ENCODE measurements at places on chromosomes 3 and 15.

- DNase-seq: no peak
- H3K36me3 ChIP-seq: no peaks in the 10 kb centered on the region
- H3K4me3 ChIP-seq: no peak overlapping the region
- H3K27me3 ChIP-seq: peaks cover 25% of the 10 kb centered on the region
These were observed 14.6 kb upstream of the GRIP2 start for GRCh38 chr3:14554715-14555114.

DNA sequence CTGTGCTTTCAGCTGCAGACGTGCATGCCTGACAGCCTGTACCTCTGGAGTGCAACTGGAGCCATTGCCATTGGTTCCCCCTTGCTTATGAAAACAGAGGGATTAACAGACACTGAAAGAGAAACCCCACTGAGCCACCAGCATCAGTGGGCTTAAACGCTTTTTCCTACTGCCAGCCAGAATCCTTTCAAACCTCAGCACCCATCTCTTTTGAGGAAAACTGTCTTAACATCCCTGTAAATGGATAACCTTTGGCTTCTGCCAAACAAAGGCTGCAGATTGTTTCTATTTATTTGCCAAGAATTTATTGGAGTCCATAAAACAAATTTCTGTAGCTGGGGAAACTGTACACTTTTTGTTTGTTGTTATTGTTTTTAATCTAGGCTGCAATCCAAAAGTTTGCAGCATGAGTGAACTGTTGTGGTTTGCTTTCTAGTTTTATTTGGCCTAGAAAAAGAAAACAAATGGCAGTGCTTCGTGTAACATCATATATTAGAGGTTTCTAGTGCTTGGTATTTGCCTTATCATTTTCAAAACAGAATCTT lies 369.2 kb upstream of the IL12A start:
- no peak overlapping the region for H3K27ac ChIP-seq
- no peak overlapping the region for H3K4me3 ChIP-seq
- no peaks in the 10 kb centered on the region for H3K4me1 ChIP-seq
- H3K36me3 ChIP-seq: no peaks in the 10 kb centered on the region
- H3K27me3 ChIP-seq: no peaks in the 10 kb centered on the region

- no peaks in the 10 kb centered on the region for H3K27me3 ChIP-seq
- peak overlapping the region; percentile 19 for H3K27ac ChIP-seq
- DNase-seq: no peak
- H3K4me1 ChIP-seq: peaks cover 15% of the 10 kb centered on the region
- H3K4me3 ChIP-seq: no peak overlapping the region
These were observed 5.8 kb downstream of the RCCD1 start for GRCh38 chr15:90960298-90961091.

- H3K36me3 ChIP-seq: no peaks in the 10 kb centered on the region
- H3K27ac ChIP-seq: no peak overlapping the region
- no peak overlapping the region for H3K4me3 ChIP-seq
- H3K27me3 ChIP-seq: peaks cover 7% of the 10 kb centered on the region
- peaks cover 6% of the 10 kb centered on the region for H3K4me1 ChIP-seq
These were observed 40.0 kb upstream of the TMCC1 start for GRCh38 chr3:129933471-129933870.

GRCh38 chr3:97815149-97815917 lies 6.5 kb upstream of the CRYBG3 start:
- H3K27ac ChIP-seq: peak overlapping the region; percentile 62
- H3K4me1 ChIP-seq: peaks cover 15% of the 10 kb centered on the region
- peak; percentile 84 for DNase-seq
- no peaks in the 10 kb centered on the region for H3K36me3 ChIP-seq
- H3K4me3 ChIP-seq: peak overlapping the region; percentile 17

DNA sequence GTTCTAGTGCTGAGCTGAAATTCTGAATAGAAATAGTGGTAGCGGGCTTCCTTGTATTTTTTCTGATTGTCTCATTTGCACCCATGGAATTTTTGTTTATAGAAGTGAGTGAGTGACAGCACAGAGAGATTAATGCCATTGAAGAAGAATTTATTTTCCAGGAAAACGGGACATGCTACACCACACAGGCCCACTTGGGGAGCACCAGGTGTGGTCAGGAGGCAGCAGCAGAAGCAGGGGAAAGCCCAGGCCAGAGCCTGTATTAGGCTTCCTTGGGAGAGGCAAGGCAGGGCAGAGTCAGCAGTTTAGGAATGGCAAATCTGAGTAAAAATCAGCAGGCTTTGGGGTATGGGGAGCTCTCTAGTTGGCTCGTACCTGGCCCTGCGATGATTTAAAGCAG lies 88.4 kb upstream of the ATP11B start:
- no peak overlapping the region for H3K27ac ChIP-seq
- no peaks in the 10 kb centered on the region for H3K4me1 ChIP-seq
- peaks cover 42% of the 10 kb centered on the region for H3K27me3 ChIP-seq

DNA sequence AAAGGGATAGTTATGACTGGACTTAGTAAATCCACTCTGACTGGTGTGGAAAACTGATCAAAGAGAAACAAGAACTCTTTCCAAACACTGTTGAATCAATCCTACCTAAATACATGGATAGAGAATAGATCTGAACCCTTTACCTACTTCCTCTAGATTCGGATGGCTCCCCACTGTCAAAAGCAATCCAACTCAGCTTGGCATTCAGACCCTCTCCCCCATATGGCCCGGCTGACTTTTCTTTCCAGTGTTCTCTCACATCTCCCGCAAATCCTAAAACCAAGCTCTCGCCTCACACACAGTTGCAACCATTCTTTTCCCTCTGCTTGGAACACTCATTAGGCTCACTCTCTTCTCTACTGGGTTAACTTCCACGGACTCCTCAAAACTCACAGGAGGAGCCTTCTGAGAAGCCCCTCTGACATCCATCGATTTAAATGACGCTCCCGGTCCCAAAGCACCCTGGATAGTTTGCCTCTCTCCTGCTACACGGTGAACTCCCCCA lies 639 bp downstream of the SPICE1 start:
- H3K27me3 ChIP-seq: peaks cover 26% of the 10 kb centered on the region
- no peak for DNase-seq
- H3K4me3 ChIP-seq: no peak overlapping the region

- no peak overlapping the region for H3K27ac ChIP-seq
- no peak for DNase-seq
- H3K4me1 ChIP-seq: no peaks in the 10 kb centered on the region
- no peaks in the 10 kb centered on the region for H3K27me3 ChIP-seq
- no peak overlapping the region for H3K4me3 ChIP-seq
These were observed 486.9 kb upstream of the ADAMTS9 start for GRCh38 chr3:65174713-65175112.

- H3K27me3 ChIP-seq: no peaks in the 10 kb centered on the region
- no peaks in the 10 kb centered on the region for H3K36me3 ChIP-seq
- H3K4me3 ChIP-seq: peak overlapping the region; percentile 72
- peak; percentile 77 for DNase-seq
These were observed 25.9 kb upstream of the UBE2Q2 start for GRCh38 chr15:75817138-75817935.

GRCh38 chr3:128495435-128495970 lies 2.5 kb upstream of the GATA2 start:
- no peak for DNase-seq
- peaks cover 68% of the 10 kb centered on the region for H3K27me3 ChIP-seq
- no peaks in the 10 kb centered on the region for H3K36me3 ChIP-seq
- H3K4me3 ChIP-seq: peak overlapping the region; percentile 4

DNA sequence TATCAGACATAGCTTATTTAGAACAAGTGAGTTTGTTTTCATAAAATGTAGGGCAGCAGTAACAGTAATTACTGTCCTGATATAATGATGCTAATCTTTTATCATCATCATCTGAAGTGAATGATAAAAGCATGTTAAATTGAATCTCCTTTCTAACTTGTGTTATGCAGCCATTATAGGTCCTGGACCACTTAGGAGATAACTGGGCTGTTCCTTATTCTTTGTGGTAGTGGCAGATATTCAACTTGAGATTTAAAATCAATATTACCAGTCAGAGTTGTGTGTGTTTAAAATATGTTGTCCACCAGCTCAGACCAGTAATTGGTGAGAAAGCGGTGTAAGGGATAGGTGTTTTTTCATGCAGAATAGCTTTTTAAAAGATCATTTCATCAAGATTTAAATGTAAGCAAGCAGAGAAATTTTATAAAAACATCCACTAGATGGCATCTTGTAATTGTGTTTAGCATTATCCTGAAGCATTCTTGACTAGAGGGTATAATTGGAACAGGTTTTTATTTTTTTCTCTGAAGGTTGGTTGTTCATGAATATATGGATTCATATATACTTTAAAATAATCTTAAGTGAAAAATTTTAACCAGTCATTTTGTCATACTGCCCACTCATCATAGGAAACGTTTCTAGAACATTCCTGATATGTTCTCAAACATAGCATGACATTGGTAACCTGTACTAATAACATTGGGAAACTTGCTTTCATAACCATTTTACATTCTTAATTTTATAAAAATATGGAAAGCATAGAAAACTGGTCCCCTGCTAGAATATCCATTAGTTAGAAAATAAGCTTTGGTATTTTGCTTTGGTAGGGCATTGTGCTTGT lies 153.9 kb downstream of the BBX start:
- no peaks in the 10 kb centered on the region for H3K27me3 ChIP-seq
- H3K4me1 ChIP-seq: peaks cover 19% of the 10 kb centered on the region
- peaks cover 2% of the 10 kb centered on the region for H3K36me3 ChIP-seq
- DNase-seq: no peak
- H3K27ac ChIP-seq: no peak overlapping the region

GRCh38 chr15:66851311-66852063 lies 149.5 kb downstream of the SMAD6 start:
- H3K27me3 ChIP-seq: peaks cover 11% of the 10 kb centered on the region
- H3K4me3 ChIP-seq: peak overlapping the region; percentile 26
- peaks cover 6% of the 10 kb centered on the region for H3K4me1 ChIP-seq

DNA sequence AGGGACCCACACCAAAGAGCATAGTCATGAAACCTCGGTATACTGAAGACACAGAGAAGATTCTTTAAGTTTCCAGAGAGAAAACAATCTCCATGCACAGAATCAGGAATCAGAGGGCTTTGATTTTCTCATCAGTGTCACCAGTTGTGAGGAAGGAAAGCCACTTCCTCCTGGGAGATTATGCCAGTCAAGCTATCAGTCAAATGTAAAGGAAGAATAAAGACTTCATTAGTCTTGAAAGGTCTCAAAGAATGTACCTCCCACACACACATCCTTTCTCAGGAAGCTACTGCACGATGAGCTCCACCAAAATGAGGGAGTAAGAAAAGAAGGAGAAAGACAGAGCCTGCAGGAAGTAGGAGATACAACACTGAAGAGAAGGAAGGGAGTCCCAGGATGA lies 486.3 kb downstream of the SHQ1 start:
- H3K27me3 ChIP-seq: peaks cover 2% of the 10 kb centered on the region
- no peak overlapping the region for H3K27ac ChIP-seq
- no peak overlapping the region for H3K4me3 ChIP-seq
- no peak for DNase-seq
- peaks cover 6% of the 10 kb centered on the region for H3K4me1 ChIP-seq

DNA sequence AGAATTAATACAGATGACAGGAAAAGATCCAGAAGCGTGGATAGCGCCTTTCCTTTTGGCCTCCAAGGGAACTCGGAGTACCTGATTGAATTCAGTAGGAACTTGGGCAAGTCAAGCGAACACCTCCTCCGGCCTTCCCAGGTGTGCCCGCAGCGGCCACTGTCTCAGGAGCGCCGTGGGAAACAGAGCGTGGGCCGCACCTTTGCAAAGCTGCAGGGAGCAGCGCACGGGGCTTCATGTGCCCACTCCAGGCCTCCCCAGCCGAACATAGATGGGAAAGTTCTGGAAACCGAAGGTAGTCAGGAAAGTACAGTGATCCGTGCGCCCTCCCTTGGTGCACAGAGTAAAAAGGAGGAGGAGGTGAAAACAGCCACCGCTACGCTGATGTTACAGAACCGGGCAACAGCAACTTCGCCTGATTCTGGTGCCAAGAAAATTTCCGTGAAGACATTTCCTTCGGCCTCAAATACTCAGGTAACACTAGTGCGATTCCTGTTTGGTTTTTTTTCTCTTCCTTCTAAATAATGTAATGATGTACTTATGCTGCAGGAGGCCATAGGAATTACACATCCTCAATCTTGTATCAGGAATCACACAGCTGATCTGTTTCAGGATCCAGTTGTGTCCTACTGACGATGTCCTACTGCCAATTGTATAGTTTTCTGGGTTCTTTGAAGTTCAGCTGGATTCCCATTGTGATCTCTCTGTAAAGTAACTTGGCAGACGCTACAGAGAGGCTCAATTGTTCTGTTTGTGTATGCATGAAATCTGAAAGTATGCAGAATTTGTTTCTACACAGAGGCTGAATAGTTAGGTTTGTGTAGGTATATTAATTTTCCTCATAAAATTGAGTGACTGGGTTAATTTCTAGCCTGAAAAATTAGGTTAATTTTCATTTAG lies 63.1 kb downstream of the CGNL1 start:
- no peak for DNase-seq
- peaks cover 23% of the 10 kb centered on the region for H3K27me3 ChIP-seq
- no peaks in the 10 kb centered on the region for H3K36me3 ChIP-seq
- no peak overlapping the region for H3K4me3 ChIP-seq
- no peaks in the 10 kb centered on the region for H3K4me1 ChIP-seq

- no peak overlapping the region for H3K4me3 ChIP-seq
- peaks cover 6% of the 10 kb centered on the region for H3K27me3 ChIP-seq
- H3K27ac ChIP-seq: no peak overlapping the region
- peaks cover 20% of the 10 kb centered on the region for H3K4me1 ChIP-seq
- DNase-seq: no peak
- H3K36me3 ChIP-seq: peaks cover 3% of the 10 kb centered on the region
These were observed 259.5 kb downstream of the THSD4 start for GRCh38 chr15:71374607-71375352.

DNA sequence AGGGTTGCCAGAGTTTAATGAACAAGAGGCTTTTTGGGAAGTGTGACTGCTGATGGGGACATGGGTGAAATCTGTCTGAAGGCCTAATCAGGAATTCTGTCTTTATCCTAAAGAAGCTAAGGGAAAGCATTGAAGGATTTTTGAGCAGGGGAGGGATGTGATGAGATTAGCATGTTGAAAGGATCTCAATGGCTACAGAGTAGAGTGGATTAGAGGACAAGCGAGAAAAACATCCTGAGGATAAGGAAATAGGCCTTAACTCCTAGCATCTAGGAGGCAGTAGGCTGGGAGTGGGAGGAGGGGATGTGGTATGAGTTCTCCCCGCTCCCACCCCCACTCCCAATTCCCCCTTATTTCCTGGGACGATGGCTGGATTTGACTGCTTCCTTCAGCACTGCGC lies 35.1 kb upstream of the SNTN start:
- no peaks in the 10 kb centered on the region for H3K4me1 ChIP-seq
- no peak overlapping the region for H3K27ac ChIP-seq
- no peaks in the 10 kb centered on the region for H3K36me3 ChIP-seq
- no peak overlapping the region for H3K4me3 ChIP-seq
- DNase-seq: no peak

DNA sequence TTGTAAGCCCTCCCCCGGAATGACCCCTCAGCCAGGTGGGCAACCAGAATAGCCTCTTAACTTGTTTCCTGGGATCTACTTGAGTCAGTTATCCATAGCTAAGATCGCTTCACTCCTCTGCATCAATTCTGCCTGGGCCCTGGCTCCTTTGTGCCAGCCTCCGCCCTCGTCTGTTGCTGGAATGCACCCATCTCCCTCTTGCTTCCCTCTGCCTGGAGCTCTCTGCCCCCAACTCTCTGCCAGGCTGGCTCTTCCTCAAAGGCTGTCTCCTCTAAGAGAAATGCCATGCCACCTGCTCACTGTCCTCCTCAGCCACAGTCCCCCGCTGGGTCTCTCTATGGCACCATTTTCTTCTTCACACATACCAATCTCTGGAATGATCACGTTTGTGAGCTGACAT lies 240.8 kb downstream of the ADAMTS17 start:
- no peaks in the 10 kb centered on the region for H3K4me1 ChIP-seq
- H3K36me3 ChIP-seq: no peaks in the 10 kb centered on the region
- no peak for DNase-seq
